ENCODE measurements at places on chromosomes 13 and 19.
A peak's percentile ranks its signal among the peaks of the same experiment; 100 is the strongest.

DNA sequence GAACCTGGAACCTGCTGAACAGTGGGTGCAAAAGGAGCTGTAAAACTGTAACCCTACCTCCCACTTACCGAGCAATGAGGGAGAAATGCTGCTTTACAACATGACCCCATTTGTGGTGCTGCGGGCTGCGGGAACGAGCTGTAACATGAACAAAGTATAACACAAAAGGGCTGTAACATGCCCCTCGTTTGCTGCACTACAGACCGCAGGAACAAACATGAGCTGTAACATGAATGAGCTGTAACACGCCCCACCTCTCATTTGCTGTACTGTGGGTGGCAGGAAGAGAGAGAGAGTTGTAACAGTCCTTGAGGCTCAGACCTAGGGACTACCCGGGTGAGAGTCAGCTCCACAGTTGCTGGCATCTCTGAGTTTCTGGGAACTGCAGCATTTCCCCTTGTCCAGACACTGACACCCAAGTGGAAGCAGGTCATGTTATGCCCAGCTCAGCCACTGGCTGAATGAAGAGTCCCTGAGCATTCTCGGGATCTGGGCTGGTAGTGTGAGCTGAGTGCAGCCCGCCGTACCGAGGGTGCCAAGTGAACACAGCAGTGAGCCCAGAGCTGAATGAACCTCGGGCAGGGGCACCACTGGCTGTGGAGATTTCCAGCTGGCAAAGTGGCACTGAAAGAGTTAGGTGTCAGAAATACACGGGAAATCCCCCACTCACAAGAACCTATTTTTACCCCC lies 1385.3 kb upstream of the SPRY2 start:
- no peak for DNase-seq

DNA sequence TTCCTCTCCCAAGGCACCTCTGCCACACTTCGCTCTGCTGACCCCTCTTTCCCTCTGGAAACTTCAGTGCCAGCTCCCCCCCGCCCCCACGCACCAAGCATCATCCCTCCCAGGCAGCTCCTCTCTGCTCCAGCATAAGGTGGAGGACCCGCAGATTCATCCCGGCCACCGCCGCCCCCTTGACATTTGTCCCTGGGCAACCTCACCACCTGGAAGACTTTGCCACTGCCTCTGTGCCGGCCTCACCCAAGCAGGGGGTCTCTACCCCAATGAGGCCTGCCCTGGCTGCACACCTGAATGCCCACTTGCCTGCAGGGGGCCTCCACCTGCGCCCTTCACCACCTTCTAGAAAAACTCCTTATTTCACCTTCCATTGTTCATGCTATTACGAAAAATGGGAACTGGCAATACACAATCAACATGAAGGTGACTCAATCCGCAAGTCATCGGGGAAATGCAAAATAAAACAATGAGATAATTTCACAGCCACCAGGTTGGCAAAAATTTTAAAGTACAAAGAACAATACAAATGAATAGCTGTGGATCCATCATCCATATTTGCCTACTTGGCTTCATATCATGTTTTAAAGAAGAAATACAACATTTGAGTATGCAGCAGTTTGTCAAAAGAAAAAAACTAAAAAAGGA lies 21.9 kb downstream of the CCNE1 start:
- DNase-seq: no peak

DNA sequence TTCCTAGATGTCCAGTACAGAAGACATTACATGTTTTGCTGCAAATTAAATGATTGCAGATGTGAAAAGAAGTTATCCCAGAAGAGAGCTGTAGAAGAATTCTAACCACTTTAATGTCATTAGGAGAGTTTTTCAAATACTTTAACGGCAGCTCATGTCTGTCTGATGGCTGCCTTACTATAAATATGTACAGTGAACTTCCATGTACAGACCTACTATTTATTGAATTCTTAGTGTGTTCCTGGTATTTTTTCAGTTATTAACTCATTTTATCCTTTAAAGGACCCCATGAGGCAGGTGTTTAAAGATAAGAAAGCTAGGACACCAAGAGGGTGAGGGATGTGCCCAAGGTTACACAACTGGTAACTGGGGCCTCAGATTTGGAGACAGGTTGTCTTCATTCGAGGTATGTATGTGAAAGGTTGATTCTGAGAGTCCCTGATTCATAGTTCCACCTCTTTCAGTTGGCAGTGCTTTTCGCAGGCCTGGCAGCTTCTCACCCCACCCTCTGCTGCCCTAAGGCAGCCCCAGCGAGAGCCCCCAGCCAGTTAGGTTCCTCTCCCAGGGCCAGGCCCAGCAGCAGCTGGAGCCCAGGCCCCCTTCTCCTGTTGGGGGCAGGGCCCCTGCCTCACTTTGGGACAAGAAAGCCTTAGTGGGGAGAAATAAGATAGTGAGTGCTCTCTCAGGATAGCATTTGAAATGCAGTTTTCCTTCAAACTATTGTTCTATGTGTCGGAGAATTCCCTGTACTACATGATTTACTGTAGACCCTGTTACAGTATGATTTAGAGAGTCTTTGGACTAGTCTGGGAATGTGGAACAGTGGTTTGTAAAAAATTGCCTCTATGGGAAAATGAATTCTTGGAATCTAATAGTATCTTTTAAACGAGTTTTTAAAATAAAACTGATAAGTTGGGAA lies 67.7 kb upstream of the TEX29 start:
- no peak for DNase-seq

DNA sequence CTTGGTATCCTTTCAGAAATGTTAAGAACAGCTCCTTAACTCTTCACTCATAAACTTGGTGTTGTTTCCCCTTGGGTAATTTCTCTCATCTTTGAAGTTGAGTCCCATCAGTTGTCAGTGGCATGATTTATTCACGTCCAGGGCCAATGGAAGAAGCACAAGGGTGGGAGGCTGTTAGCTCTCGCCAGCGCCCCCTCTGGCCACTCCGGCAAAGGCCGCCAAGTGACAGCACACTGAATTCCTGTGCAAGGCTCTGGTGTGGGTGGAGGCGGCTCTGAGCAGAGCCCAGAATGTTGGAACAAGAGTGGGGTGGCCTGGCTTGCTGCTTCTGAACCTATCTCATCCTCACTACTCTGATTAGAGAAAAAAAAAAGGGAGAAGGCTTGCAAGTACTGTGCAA lies 13.1 kb upstream of the MEDAG start:
- DNase-seq: peak; percentile 30

GRCh38 chr19:11288349-11288748 lies 7.6 kb upstream of the TSPAN16 start:
- peak; percentile 43 for DNase-seq

- DNase-seq: no peak
Measured at GRCh38 chr19:2338055-2338615, 9.7 kb downstream of the SPPL2B start.

DNA sequence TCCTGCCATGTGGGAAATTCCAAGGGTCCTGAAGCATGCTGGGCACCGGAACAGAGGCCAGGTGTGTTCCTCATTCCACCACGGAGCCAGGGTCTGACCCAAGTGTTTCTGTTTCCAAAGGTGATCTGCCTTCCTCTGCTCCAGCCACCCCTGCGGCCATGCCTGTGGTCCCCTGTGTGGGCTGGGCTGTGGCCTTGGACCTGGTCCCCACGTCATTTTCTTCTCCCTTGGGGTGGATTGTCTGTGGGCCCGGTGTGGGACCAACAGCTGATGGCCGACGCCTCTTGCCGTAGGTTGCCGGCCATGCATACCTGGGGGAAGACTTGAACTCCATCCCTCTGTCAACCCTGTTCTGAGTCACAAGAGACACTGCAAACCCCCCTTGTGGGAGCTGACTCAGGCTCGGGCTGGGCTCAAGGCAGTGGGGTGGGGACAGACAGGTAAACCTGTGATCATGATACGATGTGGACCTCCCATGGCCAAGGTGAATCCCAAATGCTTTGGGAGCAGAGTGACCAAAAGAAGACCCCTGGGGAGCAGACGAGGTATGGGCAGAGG lies 35.0 kb downstream of the ATP11A start:
- DNase-seq: no peak

DNA sequence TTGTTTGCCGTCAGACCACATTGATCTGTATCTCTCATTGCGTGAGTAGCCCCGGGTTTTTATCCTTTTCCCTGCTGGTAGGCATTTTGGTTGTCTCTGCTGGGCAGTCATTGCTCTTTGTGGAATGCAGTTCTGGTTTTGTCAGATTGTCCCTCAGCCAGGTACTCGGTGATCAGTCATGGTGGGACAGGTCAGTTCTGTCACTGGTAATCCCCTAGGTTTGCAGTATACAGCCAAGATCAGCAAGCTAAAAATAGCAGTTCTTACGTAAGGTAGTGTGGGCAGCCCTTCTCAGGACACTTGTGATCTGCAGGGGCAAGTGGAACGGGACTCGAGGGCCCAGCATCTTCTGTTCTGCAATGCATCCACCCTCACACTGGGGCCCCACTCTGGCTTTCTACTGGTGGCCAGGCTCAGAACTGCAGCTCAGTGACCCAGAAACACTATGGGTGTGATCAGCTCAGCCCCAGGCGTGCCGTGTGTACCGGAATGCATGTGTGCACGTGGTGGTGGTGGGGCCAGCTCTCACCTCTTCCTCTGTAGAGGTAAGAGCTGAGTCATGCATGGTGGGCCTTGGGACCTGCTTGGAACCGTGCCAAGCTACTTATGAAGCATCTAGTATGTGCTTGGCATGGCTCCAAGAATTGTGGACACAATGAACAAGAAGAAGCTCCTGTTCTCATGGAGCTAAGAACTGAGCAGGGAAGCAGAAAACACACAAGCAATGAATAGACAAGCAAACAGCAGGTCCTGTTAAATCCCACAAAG lies 6.3 kb downstream of the PLEKHF1 start:
- peak; percentile 27 for DNase-seq

DNA sequence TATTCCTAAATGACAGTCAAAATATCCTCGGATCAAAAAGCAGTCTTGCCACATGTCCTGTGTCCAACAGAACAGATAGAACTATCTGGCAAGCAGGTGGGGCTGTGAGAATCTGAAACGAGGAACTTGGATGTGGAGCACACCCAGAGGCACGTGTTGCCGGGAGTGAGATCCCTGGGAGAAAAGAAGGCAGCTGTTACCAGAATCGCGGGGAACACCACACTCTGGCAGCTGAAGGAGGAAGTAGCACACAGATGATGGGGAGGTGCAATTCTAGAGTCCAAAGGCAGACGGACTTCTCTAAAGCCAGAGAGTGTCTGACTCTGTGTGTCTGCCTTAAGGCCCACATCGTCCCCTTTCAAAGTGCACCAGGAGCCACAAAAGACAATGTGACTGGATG lies 22.3 kb downstream of the SLC7A1 start:
- peak; percentile 61 for DNase-seq

DNA sequence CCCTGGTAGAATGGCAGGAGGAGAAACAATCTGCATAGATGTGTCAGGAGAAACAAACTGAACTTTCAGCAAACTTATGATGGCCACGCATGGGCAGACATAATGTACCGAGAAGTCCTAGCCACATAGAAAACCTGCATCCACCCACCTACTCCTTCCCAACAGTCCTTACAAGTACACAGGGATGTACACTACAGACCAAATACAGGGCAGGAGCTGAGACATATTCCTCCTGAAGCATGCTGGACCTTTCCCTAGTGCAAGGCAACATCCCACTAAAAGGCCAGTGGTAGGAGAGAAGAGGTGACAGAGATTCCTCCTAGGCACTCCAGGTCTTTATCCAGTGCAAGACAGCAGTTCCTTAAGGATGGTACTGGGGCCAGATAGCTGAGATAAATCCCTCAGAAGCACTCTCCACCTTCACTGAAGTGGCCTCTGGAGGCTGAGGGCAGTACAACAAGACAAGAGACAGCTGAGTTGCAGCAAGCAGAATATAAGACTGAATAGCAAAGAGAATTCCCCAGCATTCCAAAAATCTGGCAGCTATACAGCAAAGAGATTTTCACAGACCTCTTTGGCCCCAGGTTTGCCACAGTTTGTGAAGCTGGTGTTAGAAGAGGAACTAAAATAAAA lies 18.3 kb downstream of the VWA8 start:
- DNase-seq: peak; percentile 22

DNA sequence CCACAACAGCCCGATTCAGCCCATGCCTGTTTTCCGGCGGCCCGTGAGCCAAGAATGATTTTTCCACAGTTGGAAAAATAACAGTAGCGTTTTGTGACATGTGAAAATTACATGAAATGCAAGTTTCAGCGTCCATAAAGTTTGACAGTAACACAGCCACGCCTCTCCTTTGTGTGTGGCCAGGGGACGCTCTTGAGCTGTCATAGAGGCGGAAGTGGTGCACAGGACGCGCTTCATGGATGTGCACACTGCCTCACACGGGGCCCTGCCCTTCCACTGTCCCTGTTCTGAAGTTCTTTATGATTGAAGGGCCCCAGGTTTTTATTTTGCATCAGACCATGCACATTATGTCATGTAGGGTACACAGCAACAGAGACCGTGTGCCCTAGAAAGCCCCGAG lies 12.4 kb upstream of the ELAVL1 start:
- DNase-seq: peak; percentile 71

GRCh38 chr13:91112201-91112923 lies 235.1 kb upstream of the MIR17HG start:
- DNase-seq: no peak

DNA sequence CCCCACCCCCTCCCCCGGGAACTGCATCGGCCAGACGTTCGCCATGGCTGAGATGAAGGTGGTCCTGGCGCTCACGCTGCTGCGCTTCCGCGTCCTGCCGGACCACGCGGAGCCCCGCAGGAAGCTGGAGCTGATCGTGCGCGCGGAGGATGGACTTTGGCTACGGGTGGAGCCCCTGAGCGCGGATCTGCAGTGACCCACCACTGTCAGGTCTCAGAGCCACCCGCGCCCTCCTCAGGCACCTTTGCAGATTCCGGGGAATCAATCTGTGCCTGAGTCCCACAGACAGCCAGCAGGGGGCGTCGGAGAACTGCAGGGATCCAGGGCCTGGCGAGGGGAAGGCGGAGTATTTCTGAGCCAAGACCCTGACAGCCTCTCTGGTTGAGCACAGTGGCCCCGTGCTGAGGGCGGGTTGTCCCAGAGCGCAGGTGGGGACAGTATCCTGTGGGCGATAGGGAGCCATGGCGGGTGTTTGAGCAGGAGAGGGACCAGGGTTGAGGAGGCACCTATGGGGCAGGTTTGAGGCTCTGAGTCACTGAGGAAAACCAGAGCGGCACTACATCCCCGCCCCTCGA lies 30.4 kb upstream of the CYP4F8 start:
- peak; percentile 85 for DNase-seq

DNA sequence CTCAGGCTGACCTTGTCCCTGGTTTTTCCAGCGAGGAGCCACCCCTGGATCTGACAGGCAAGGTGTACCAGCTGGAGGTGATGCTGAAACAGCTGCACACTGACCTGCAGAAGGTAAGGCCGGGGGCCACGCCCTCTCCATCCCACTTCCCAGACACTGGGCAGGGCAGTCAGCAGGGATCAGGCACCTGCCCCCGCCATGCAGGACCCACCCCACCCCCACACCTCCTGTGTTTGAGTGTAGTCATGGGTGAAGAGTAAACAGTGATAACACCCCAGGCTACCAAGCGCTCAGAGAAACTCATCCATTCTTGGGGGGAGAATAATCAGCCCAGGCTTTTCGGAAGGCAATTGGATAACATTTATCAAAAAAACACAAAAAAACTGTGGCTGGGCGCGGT lies 19.9 kb downstream of the DPF1 start:
- no peak for DNase-seq

DNA sequence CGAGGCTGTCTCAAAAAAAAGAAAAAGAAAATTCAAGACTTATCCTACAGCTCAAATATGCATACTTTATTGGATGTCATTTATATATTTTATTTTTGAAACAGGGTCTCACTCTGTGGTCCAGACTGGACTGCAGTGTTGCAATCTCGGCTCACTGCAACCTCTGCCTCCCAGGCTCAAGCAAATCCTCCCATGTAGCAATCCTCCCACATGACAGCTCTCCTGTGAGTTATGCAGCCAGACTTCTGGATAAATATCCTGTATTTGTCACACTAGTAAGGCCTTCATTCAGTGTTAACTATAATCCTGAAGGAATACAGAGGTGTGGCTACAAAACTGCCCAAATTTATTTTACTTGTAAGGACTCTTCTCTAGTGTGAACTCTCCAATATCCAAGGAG lies 7.2 kb downstream of the ZNF552 start:
- no peak for DNase-seq

Measured in NB4 (cell line).